Aorta (tissue), 5 donors: ENCODE measurements at places on chromosomes 3 and 15. TPM values are rescaled to one million over a fixed set of nuclear protein-coding genes. Genes with fewer than 3 reads are reported as not detected.

The CTXN2 gene
- total RNA-seq: not detected

The CCRL2 gene
- 3.1 TPM for total RNA-seq

The ACTRT3 gene
- total RNA-seq: 1.6 TPM

DNA sequence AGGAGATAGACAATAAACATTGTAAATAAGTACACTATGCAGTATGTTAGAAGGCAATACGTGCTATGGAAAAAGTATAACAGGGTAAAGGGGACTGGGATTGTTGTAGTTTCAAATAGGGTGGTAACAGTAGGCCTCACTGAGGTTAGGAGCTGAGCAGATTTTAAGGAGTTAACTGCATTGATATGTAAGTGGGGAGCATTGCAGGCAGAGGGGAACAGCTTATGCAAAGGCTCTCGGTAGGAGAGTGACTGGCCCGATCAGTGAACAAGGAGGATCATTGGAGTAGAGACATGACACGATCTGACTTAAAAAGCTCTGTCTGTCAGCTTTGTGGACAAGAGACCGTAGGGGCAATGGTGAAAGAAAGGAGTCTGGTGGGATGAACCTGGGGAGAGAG lies 46.8 kb downstream of the PCCB start:
- no peak for DNase-seq

DNA sequence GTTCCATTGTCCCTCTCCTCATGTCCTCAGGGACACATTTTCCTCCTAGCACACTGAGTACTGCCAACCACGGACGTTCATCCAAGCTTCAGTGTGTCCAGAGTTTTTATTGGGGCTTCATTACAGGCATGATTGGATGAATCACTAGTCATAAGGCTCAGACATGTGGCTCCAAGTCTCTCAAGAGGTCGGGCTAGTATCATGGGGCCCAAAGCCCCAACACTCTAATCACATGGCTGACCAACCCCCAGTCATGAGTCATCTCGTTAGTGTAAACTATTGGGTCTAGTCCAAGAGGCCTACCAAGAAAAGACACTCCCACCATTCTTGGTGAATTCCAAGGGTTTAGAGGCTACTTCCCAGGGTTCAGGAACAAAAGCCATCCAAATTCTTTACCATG lies 4.4 kb downstream of the TERC start:
- no peak for DNase-seq

GRCh38 chr3:119500901-119501300 lies 2.6 kb downstream of the TIMMDC1 start:
- no peak for DNase-seq
